GM12892 (cell line): ENCODE measurements at places on chromosomes 7 and 10.

DNA sequence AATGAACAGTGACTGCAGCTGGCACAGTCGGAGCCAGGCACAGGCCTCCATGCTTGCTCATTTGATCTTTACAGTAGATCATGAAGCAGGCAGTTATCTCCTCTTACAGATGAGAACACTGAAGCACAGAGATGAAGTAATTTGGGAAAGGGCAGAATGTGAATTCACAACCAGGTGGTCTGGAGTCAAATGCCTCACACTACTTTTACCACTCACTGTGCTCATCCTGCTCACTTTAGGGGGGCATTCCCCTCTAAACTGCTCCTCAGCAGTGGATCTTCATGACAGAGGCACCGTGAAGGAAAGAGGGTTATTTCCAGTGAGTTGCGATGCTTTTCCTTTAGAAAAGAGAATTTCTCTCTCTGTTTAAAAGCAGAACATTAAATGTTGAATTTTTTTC, 15.1 kb downstream of the SNX10 start:
- DNase-seq, result no peak

- DNase-seq, result no peak
These were observed 34.5 kb upstream of the CD36 start for GRCh38 chr7:80603940-80604339.

- no peak for DNase-seq
These were observed 204.3 kb downstream of the DGKB start for GRCh38 chr7:14698239-14698638.

DNA sequence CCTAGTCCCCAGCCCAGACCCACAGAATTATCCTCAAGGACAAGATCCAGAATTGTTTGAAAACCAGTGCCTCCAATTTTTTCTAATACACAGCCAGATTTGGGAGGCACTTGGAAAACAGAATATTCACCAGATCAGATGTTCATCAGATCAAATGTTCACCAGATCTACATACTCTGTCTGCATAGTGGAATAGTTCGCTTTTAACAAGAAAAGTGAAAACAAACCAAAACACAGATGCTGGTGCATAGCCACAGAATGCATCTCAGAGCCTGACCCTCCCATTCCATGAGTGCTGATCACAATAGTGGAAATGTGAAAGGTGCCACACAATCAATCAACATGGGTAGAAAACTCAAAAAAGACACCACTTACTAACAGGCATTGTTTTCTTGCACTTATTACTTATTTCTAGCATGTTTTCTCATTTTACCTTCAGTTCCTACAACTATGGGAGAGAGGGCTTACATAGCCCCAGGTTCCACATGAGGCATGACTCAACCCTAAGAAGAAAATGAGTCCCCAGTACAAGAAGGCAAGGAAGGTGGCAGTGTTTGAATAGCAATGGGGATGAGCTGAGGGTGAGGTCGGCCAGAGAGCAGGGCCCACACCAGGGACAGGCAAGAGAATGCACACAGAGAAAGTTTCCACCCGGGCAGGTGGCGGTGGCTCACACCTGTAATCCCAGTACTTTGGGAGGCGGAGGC, 432.7 kb upstream of the NFE2L3 start:
- no peak for DNase-seq

DNA sequence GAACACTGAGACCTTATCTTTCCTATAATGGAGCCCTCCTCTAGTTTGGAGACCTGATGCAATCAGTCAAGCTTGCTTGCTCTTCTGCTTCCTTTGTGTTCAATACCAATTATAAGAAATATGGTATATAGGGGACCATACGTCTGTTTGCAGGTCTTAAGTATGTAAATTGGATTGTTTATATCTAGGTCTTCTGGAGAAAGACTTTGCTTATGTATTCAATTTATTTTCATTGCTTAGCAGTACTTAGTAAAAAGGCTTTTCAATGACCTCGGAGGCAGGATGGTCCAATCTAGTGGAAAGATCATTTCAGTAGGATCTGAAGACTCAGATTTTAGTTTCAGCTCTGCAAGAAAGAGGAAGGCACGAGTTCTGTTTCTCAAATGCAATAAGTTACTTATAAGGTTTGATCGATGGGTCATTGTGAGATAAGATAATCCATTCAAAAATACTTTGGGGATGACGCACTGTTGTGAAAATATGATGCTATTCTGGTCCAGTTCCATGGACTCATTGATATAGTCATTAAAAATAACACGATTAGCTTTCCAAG, 571.6 kb downstream of the SH2D4B start:
- DNase-seq, result no peak

DNA sequence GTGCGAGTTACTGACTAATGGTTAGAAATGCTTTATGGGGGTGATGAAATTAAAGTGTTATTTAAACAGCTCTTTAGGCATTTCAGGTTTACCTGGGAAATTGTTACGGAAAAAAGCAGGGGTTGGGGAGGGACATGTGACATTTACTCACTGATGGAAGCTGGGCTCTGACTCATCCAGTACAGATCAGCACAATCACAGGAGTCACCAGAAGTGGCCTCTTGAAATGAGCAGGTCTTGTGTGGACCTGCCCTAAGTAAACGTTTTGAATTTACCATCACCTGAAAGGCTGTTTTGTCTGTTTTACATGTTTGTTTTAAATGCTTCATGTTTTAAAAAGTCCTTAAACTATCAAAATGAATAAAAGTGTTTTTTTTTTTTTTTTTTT, 2.3 kb downstream of the GLRX3 start:
- no peak for DNase-seq

DNA sequence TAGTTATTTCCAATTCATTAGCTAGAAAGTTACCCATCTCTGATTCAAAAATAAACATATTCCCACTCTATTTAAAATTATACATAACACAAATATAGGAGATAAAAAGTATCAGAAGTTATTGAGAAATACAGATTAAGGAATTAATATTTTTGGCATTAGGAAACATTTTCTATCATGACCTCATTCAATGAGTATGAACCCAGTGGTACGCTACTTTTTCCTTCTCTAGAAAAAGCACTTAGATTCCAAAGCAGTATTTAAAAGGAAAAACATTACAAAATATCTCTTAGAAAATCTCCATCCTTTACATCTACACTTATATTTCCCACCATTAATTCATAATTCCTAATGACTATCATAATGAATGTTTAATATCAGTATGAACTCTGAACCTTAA, 240.6 kb upstream of the GNAI1 start:
- no peak for DNase-seq

DNA sequence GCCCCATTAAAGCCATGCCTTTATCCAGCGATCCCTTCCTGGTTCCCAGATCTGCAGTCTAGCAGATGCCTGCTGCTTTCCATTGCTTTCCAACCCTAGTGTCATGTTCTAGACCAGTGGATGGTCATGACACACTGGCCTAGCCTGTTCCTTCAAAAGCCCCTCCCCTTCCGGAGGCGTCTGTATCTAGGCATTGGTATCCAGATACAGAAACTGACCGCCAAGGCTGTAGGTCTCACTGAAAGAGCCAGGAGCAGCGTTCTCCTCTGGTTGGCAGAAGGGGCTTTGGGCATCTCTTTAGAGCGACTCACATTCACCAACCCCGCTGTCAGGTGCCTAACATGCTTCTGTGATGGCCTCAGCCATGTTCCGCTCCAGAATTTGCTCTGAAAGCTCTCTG, 22.6 kb downstream of the JCAD start:
- DNase-seq, result no peak

DNA sequence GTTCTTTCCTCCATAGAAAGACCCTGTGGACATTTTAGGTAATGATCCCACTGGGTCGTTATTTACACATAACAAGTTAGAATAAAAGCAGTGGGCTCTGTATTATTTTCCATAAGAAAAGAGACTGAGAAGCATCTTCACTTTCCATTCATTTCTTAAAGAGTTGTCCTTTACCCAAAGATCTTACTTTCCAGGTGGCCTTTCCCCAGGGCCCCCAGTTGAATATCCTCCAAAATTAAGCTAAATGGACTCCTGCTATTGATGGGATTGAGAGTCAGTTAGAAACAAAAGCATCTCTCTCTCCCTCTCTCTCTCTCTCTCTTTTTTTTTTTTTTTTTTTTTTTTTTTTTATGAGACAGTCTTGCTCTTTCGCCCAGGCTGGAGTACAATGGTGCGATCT, 224.8 kb downstream of the KIAA1217 start:
- DNase-seq, result no peak
